Dermis blood vessel endothelial cell (primary cell): ENCODE measurements at places on chromosomes 2 and 18. TPM values are rescaled to one million over a fixed set of nuclear protein-coding genes. Genes with fewer than 3 reads are reported as not detected.

WDSUB1 gene
- total RNA-seq, result 4.4 and 5.3 TPM in 2 replicates

DNA sequence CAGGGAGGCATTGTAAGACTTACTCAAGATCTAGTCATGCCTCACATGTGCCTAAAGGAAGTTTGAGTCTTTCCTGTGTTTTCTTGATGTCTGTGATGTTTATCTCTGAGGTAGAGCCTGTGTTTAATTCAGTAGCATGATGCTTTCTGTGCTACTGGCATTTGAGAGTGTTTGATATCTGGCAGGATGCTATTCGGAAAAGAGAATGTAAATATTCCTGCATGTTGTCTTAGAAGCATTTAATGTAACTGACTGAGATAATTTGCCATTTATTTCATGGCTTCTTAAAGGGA is 58.8 kb downstream of the GREB1L start:
- DNase-seq, result peak; percentile 63

- no peak for DNase-seq
Measured at GRCh38 chr2:64348386-64349130, 105.4 kb upstream of the LGALSL start.

RND3 gene
- total RNA-seq, result 53.1 and 66.5 TPM in 2 replicates

DBI gene
- 82.2 and 121 TPM in 2 replicates for total RNA-seq

PLEK gene
- 0.17 TPM in 1 of 2 replicates, not detected in the other for total RNA-seq

TEX44 gene
- total RNA-seq, result not detected in 2 replicates

GRCh38 chr2:73979021-73979420 is 5.7 kb upstream of the TET3 start:
- DNase-seq, result peak; percentile 53

GRCh38 chr18:11274144-11274794 is 124.9 kb upstream of the PIEZO2 start:
- no peak for DNase-seq

KCNJ13 gene
- total RNA-seq, result not detected in 2 replicates

KCNG2 gene
- total RNA-seq, result 0.51 and 0.93 TPM in 2 replicates

HAAO gene
- not detected in 2 replicates for total RNA-seq

DNA sequence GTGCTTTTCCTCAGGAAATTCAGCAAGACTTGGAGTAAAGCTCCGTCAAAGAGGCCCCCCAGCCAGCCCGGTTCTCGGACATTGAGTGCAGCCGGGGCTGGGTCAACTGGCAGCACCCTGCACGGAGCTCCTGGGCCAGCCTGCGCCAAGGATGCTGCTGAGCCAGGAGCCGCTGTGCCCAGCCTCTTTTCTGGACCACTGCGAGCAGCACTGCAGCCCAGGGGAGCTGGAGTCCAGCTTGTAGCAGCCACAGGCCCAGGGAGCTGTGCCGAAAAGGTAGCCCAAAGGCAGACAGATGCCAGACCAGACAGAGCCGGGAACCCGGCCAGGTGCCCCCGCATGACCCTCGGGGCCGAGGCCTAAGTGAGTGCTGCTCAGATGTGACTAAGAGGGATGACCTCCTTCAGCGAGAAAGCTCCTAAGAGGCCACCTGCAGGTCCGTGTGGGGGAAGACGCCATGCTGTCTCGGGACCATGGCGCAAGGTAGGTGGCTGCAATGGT is 7.3 kb downstream of the CLHC1 start:
- DNase-seq, result no peak

GRCh38 chr2:55163274-55163721 is 68.8 kb downstream of the CLHC1 start:
- DNase-seq, result peak; percentile 64

- peak; percentile 5 for DNase-seq
Measured at GRCh38 chr2:165469417-165469816, at the start of gene CSRNP3. Gene CSRNP3 (plus strand): TSS chr2:165469698. CDS start chr2:165595066, 125,368 bp downstream.

DNA sequence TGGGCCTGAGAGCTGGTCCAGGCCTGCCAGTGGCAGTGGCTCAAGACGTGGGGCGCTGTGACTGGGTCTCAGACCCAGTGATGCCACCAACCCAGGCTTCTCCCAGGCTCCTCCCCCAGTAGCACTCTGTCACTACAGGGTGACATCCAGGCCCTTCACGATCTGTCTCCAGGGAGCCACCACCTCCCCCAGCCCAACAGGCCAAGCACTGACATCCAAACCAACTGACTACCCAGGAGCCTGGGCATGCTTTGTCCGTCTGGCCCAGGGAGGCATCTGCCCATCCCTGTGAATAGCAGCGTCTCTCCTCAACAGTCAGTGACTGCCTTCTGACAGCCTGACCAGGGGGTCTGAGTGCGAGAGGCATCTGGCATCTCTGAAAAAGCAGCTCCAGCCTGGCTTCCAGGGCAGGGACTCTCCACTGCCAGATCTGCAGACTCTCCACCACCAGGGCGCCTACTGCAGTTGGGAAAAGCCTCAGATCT is 13.0 kb downstream of the TEX44 start:
- DNase-seq, result no peak

- DNase-seq, result no peak
Measured at GRCh38 chr18:46387441-46388131, 269.4 kb downstream of the LOXHD1 start.

NPAS2 gene
- total RNA-seq, result 8.3 and 17.0 TPM in 2 replicates

GRCh38 chr18:11671156-11671555 is 17.9 kb upstream of the GNAL start:
- DNase-seq, result no peak

DNA sequence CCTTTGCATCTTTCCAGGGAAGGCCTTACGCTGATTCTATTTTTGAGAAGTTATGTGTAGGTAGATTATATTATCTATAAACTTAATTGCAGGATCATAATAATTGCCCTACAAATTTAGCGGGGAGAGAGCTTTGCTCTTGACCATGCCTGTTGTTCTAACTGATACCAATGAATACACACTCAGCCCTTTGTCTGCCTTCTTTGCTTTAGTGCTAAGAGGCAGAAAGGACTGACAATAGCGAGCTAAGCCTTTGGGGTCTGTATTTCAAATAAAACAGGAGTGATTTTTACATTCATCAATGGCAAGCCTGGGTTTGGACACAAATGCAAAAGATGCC is 115.3 kb upstream of the STON1 start:
- no peak for DNase-seq

UPP2 gene
- total RNA-seq, result not detected in 2 replicates
